ENCODE measurements at places on chromosomes 13 and 19.

DNA sequence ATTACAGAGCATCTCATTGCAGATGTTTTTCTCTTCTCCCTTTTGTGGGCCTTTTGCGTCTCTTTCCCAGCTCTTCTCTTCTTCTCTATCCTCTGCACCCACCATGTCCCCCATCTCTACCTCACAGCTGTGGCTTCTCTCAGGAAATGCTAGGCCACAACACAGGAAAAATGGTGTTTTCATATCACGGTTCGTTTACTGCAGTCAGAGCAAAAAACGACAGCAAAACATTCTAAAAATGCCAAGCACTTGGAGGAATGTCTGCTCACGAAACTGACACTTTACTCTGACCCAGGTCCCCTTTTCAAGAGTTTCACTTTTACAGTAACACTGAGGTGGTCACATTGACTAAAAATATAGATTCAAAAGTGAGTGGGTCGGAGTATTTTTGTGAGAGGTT, 152.2 kb downstream of the DCT start:
- no peak for DNase-seq

DNA sequence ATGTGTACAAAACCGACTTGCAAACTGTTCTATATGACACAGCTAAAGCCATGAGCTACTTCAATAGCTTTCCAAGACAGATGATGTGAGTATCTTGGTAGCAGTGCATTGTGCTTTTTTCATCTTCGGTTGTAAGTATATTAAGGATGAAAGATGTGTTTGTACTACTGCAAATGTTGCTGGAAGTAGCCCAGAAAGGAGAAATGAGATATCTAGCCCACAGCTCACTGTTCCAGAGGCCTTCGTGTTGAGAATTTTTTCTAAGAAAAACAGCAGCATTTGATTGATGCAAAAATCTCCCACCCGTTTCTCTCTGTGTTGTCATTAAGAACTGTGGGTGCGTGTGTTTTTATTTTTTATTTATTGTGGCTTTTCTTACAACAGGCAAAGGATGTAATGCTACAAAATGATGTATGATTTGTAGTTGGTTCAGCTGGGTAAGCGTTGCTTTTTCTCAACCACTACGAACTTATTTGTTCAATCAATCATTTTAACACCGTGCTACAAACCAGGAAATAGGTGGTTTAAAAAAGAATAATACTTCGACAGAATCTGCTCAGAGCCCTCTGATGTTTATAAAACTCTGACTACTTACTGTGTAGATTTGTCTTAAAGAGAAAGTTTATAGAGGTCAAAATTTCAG, 41.6 kb upstream of the RFC3 start:
- DNase-seq = no peak

DNA sequence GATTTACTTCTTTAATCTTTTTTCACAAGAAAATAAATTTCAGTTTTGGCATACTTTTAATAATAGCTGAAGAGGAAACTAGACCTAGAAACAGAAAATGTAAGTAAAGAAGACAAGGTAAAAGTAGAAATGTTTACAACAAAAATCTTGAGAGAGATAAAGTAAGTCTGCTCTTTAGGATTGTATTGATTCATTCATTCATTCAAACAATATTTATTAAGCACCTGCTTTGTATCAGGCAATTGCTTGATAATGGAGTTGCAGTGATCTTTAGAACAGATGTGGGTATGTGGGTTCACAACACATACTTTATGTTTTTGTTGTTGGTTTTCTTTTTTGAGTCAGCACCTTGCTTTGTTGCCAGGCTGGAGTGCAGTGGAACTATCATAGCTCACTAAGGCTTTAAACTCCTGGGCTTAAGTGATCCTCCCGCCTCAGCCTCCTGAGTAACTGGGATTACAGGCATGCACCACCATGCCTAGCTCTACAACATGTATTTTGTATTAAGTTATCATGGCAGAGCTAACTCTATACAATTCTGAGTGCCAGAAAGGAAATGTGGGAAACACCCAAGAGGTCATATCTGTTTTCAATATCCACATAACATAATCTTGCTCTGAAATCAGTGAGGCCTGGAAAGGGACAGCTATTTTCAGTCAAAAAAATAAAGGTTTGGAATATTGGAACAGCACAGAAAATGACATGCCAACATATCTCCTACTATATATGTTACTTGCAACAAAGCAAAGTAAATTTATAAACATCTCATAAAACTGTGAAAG, 8.8 kb upstream of the SPART start:
- DNase-seq = no peak

- no peak for DNase-seq
Measured at GRCh38 chr13:46202188-46202795, 9.4 kb upstream of the LRRC63 start.

DNA sequence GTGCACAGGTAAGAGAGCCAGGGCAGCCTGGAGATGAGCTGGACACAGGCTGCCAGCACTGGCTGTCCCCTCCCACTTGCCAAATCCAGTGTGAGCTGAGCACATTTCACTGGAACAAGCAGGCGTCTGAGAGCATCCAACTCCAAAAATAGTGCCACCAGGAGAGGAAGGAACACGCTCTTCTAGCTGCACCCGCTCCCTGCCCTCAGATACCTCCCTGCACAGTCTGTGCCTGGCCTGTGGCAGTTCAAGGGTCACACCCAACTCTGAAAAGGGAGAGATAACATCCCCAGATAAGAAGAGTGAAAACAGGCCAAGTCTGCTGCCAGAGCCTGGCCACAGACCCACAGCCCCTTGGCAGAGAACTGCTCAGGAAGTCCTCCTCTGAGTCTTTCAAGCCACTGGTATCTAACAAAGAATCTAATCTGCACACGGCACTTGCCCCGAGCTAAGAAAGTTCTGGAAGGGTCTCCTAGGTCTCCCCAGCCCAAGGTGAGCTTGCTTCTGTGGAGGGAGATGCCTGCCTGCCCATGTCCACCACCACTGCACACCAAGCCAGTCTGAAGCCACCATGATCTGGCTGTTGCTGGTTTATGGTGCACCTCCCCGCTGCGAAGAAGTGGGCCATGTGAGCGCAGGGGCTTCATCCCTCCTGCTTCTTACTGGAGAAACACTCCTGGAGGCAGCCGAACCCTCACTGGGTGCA, 14.7 kb downstream of the ELL start:
- peak; percentile 28 for DNase-seq

DNA sequence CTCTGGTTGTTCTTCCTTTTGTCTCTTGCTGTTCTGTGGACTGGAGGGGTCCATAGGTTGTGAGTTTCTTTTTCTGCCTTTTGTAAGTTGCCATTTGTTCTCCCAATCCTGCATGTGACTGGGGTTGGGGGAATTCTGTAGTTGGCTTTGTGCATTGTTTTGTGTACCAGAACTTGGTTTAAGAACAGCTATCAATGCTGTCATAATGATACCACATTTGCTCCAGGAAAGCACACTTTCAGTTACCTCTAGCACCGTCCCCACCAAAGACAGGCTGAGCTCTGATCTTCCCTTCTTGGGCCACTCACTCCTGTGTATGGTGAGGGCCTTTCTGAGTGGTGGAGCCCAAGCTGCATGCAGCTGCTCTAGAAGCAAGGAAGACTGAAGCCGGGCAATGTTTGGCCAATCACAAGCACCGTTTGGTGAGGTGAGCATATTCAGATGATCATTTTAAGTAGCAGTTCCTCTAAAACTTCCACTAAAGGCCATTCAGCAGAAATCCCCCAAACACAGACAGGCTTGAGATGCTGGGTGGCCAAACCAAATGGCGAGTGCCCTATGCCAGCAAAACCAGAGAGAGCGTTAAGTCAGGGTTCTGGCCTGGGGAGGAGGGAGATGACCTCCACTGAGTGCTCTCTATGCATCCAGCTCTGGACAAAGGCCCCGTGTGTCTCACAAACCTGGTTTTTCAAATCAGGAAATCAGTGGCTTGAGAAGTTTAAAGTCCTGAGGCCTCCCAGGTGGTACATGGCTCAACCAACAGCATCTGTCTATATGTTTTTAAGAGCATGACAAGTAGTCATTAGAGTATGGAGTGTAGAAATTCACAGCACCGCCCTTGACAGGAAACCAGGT, 120.7 kb upstream of the SPATA13 start:
- DNase-seq = no peak

DNA sequence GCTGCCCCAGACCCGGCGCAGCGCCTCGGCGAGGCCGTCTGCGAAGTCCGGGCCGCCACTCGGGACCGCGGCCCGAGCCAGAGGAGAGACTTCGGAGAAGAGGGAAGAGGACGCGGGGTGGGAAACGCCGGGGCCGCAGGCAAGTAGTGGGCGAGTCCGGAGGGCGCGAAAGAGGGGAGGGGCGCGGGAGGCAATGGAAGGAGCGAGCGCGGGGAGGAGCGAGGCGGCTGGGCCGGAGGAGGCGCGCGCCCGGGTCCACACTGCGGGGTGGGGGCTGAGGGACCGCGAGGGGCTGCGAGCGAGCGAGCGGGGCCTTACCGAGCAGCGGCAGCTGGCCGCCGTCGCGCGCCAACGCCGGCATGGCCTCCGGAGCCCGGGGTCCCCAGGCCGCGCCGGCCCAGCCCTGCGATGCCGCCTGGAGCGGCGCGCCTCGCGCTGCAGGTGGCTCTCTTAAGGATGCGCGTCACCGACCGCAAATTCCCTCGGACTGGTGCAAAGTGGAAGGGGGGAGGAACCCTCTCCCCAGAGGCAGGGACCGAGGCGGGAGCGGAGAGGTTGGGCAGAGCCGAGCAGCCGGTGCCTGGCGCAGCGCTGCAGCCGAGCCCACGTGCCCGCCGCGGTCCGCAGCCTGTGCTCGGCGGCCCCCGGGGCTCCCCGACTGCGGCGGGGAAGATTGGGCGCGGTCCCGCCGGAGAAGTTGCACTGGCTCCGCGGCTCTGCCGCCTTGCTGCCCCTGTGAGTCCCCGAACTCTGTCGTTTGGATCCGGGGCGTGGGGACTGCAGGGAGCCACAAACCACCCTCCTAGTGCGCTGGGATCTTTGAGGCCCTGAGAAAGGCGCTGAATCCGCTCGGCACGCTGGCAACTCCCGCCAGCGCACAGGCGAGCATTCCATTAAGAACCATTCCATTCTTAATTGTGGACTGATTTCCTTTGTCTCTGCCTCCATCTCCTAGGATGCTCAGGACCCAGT, at the start of gene FLT3:
FLT3 (minus strand) TSS at position 427 of the 972 bp plus-strand sequence; CDS start at position 361, 66 bp downstream.
- DNase-seq = peak; percentile 19

GRCh38 chr19:41871573-41872383, 5.3 kb upstream of the CD79A start:
- DNase-seq = peak; percentile 85

- DNase-seq = no peak
Measured at GRCh38 chr19:13128583-13128982, 10.5 kb downstream of the NACC1 start.

GRCh38 chr13:78598116-78598781, 5.1 kb downstream of the POU4F1 start:
- no peak for DNase-seq

DNA sequence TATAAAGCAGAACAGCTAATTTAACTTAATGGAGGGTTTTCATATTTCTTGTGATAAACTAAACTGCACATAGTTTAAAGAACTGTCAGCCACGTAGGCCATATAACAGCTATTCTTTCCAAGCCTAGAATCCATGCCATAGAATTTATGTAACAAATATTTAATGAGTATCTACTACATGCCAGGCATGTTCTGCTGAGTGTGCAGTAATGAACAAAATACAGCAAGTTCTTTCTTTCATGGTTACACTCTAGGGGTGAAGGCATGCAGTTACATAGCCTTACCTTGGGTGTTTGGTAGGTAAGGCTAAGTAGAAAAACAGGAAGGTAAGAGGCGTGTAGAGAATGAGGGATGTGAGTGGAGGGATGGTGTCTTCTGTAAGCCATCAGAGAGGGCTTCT, 4.6 kb downstream of the URI1 start:
- no peak for DNase-seq

DNA sequence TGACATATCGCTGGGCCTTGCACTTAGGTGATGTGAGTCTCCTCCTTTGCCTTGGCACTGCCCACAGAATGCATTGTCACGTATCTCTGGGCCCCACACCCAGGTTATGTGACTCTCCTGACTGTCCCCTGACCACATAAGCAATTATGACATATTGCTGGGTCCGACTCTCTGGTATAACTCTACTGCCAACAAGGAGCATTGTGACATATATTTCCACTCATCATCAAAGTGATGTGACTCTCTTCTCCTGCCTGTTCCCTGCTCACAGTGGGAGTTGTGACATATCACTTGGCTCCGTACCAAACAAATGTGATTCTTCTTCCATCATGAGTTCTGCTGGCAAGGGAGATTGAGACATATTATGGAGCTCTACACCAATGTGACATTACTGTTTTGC, 15.4 kb upstream of the ZNF681 start:
- no peak for DNase-seq

- DNase-seq = no peak
Measured at GRCh38 chr13:103883698-103884097, 817.5 kb upstream of the SLC10A2 start.

- no peak for DNase-seq
Measured at GRCh38 chr13:112058941-112059340, 8.0 kb upstream of the SOX1 start.

- no peak for DNase-seq
Measured at GRCh38 chr13:41178040-41178439, 16.3 kb downstream of the KBTBD7 start.

- DNase-seq = no peak
Measured at GRCh38 chr19:46626446-46626845, 1.6 kb upstream of the PTGIR start.

GRCh38 chr13:94369972-94370436, 109.5 kb downstream of the DCT start:
- DNase-seq = no peak

DNA sequence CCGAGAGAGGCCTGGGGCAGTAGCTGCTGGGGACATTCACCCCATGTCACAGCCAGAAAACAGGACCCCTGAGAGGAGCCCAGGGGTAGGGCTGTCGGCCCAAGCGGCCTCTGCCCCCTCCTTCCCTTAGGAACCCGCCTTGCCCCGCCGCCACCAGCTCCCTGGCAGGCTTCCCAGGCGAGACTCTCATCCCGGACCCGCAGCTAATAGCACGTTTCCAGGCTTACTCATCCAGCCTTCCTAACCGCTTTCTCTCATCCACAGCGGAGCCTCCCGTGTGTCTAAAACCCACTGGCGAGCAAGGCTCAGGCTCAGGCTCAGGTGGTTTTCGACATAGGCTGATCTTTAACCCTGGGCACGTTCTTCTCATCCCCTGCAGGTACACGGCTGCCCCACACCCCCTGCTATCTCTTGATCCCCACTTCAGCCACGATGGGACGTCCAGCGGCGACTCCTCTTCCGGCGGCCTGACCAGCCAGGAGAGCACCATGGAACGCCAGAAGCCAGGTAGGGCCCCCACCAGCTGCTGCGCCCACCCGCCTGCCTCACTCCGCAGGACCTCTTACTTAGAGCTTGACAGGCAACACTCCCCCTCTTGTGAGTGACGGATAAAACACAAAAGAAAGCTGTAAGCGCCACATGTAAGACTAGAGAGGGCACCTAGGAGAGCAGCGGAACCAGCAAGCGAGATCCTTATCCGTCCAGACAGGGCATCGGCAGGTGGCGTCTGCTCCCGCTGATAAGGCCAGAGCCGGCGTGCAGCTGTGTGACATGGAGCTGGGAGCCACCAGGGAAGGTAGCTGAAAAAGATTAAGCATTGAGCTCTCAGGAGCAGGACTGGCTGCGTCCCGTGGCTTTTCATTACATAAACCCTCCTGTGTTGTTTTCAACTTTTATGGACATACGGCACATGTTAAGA, 71.3 kb downstream of the DPF1 start:
- DNase-seq = no peak
